HCEC 1CT (cell line): ENCODE measurements at places on chromosomes 12 and 14.

- DNase-seq = peak; percentile 82
Observed at GRCh38 chr12:88726806-88727720, 146.8 kb upstream of the KITLG start.

DNA sequence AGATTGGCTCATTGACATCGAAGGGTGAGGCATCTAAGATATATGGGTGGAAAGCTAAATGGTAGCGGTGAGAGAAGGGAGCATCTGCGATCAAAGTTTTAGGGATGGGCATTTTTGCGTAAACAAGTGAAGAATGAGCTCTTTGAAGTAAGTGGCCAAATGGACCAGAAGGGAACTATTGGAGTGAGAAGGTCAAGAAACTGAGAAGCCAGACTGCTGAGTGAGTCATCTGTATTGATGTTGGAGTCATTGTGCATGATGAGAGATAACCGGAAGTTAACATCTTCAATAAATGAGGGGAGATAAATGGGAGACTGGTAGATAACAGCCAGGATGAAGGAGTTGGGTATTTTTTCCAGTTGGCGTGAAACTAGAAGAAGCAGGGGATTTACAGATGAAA lies 271.9 kb upstream of the PDE3A start:
- DNase-seq = no peak

- DNase-seq = no peak
Observed at GRCh38 chr14:77980475-77981321, 180.8 kb downstream of the ADCK1 start.

GRCh38 chr14:102768223-102769048 lies 8.8 kb upstream of the TRAF3 start:
- no peak for DNase-seq

DNA sequence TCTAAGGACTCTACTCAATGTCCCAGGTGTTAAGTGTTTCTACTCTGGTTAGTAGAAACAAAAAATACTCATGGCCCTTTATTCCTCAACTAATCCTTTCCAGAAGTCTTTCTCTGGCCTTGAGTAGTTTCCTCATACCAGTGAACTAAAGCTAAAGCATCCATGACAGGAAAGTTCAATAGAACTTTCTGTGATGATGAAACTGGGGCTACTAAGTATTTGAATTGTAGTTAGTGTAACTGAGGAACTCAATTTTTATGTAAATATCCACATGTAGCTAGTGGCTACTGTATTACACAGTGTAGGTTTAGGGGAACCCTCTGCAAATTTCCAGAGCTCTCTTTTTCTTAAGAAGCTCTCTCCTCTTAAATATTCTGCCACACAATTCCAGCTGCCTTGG lies 63.7 kb downstream of the R3HDM2 start:
- DNase-seq = no peak

DNA sequence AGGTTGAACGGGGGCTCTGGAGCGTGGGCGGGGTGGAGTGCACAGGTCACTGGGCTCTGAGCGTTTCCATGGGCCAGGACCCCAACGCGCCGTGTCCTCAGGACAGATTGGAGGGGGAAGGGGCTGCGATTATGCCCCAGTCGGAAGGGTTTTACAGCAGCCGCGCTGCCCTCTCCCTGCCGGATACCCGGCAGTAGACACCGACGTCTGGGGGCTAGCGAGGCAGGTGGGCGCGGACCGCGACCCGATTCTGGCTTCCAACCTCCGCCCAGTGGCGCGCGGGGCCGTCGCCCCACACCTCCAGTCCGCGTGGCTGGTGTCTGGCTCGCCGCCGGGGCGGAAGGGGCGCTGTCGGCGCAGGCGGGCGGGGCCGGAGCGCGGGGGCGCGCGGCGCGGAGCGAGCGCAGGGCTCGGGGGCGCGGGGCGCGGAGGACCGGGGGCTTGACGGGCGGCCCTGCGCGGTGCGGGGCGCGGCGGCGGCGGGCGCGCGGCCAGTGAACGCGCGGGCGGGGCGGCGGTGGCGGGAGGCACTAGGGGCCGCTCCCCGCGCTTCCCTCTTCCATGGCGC lies 2.4 kb upstream of the KIF26A start:
- no peak for DNase-seq

- DNase-seq = no peak
Observed at GRCh38 chr14:68377459-68377858, 415.4 kb downstream of the ZFP36L1 start.

- no peak for DNase-seq
Observed at GRCh38 chr12:24791622-24792021, 157.3 kb downstream of the BCAT1 start.

GRCh38 chr12:94650143-94651056 lies at the start of gene TMCC3:
Gene TMCC3, minus strand, starts transcription at chr12:94650557. Its CDS starts 127 bp downstream, at chr12:94650430.
- peak; percentile 48 for DNase-seq

DNA sequence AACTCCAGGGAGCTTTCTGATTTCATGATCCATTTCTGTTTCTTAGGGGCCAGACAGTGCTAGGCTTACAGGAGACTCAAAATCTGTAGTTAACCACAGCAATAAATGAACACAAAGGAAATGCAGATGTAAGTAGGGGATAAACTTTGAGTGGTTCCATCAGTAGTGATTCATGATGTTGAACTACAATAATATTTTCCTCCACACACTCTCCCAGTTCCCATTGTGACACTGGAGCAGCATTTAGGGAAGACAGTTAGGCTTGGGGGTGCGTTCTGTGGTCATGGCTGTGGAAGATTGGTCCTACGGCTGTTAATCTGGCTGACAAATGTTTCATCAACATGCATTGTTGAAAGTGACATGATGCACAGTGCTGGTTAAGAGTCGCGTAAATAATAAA lies 66.9 kb downstream of the HMGA2 start:
- peak; percentile 65 for DNase-seq

GRCh38 chr12:110088936-110089335 lies 35.2 kb upstream of the IFT81 start:
- no peak for DNase-seq

GRCh38 chr12:24803430-24804245 lies 145.3 kb downstream of the BCAT1 start:
- DNase-seq = no peak

GRCh38 chr14:60101786-60102185 lies 10.1 kb downstream of the PCNX4 start:
- DNase-seq = peak; percentile 40

DNA sequence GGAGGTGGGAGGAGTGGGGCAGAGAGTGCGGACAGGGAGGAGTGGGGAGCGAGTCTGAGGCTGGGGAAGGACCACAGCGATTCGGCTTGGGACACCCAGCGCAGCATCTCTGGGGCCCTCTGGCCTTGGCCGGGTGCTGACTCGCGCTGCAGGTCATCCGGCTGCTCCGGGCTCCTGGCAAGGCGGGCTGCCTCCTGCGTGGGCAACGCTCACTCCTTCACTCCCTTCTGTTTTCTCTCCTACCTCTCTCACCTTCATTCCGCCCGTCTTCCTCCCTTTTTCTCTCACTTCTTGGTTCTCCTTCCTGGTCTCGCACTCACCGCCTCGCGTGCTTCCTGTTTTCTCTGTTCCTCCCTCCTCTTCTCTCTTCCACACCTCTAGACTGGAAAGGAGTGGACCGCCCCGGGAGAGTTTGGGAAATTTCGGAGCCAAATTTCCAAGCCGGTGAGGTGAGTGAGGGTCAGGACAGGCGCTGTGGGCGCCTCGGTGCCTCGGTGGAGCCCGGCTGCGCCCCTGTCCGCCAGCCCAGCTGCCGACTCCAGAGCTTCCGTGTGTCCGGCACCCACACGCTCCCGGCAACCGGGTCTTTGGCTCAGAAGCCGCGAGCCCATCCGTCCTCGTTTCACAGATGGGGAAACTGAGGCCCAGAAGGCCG lies 86.7 kb downstream of the B4GALNT3 start:
- no peak for DNase-seq

- no peak for DNase-seq
Observed at GRCh38 chr14:71931492-71932228, 569 bp upstream of the RGS6 start.

- DNase-seq = peak; percentile 3
Observed at GRCh38 chr14:84340938-84341337, 1189.0 kb upstream of the FLRT2 start.

DNA sequence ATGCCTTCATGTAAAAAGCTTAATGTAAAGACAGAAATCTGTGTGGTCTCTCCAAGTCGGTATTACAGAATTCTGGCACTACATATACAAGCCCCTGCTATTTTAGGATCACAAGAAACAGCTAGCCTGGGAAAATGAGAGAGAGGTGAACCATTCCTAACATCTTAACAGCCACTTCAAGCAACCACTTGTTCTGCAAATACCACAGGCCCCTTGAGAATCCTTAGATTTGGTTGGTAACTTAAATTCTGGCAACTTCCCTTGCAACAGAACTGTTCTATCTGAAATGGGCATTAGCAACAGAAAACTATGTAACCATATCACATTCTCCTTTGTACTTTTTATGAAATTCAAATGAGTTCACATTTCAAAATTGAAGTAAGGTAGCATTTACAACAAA lies 68.5 kb downstream of the SPPL3 start:
- DNase-seq = no peak

DNA sequence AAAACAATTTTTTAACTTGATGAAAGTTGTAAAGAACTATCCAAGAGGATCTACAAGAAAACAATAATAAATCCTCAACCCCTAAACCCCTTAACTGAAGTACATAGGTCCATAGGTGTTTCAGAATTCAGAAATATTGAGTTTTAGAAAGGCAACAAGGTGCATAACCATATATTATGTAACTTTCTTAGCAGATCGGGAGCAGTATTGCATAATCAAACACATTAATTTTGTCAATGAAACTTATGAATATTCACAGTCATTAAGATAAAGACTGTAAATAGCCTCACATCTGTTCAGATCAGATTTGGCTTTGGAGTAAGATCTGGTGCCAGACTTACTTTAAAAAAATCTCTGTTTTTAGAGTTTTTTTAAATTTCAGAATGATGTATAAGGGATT lies 647.1 kb upstream of the FLRT2 start:
- DNase-seq = no peak

DNA sequence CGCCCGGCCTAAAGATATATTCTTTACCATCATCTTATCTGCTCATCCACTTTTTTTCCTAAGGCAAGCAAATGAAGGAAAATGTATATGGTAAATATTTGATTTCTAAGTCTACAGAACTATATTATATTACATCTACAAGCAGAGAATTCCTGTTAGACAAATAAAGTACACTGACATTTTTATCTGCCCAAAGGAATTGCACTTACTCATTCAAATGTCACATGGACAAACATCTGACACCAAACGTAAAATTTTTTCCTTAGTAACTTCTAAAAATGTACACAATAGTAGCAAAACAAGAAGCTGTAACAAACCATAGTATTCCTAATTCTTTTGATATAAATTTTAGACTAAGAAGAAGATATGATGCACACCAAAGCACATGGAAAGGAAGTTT lies 51.0 kb downstream of the SPPL3 start:
- DNase-seq = no peak

DNA sequence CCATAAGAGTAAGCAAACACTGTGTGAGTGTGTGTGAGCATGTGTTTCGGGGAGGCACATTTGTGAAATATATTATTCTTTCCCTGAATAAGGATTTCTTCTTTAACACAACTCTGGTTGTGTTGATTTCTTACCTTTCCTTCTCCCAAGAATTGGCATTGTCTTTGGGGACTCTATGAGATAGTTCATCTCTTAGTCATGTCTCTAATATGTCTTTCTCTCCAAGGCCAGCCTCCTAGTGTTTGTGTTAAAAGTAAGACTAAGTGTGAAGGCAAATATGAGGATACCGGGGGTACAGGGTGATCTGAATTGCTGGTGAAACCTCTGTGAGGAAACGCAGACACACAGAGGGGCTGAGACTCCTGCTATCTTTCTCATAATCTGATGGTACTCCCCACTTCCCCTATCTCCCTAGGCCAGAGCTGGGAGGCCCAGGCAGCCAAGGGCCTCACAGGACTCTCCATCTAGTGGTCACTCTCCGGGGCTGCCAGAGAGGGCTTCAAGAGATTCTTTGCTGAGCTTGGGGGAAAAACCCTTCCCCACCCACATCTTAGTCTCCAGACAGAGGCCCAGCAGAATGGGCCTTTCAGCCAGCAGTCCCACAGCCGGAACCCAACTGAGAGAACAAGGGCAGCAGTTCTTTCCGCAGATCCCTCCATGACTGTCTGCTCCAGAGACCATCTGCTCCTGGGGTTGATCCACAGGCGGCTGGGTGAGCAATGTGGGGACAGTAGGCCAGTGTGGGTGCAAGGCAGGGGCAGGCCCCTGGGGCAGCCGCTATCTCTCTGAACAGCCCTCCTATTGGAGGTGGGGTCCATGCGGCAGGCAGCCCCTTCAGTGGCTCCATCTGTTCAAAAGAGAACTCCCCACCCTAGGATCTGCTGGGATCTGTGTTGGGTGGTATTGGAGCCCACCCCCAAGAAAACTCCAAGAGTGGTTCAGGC lies 5.8 kb upstream of the HOXC12 start:
- DNase-seq = no peak

DNA sequence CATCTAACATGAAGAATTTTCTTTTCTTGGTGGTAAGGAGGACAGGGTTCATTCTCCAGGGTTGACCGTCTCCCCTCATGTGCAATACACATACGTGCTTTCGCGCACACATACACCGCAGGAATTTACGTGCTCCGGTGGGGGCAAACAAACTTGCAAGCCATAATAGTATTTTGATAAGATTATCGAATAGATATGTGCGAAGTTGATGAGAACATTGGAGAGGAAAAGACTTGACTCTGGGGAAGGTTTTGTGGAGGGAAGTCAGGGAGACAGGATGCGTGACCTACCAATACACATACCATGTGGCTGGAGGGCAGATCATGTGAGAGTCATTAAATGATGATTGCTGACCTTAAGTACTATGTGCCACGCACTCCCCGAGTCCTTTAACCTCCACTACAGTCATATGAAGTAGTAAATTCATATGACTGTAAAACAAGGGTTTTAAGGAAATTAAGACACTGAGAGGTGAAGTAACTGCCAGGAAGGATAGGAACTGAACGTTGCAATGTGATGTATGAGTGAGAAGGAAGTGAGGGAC lies 921 bp downstream of the RAD51B start:
- peak; percentile 48 for DNase-seq

DNA sequence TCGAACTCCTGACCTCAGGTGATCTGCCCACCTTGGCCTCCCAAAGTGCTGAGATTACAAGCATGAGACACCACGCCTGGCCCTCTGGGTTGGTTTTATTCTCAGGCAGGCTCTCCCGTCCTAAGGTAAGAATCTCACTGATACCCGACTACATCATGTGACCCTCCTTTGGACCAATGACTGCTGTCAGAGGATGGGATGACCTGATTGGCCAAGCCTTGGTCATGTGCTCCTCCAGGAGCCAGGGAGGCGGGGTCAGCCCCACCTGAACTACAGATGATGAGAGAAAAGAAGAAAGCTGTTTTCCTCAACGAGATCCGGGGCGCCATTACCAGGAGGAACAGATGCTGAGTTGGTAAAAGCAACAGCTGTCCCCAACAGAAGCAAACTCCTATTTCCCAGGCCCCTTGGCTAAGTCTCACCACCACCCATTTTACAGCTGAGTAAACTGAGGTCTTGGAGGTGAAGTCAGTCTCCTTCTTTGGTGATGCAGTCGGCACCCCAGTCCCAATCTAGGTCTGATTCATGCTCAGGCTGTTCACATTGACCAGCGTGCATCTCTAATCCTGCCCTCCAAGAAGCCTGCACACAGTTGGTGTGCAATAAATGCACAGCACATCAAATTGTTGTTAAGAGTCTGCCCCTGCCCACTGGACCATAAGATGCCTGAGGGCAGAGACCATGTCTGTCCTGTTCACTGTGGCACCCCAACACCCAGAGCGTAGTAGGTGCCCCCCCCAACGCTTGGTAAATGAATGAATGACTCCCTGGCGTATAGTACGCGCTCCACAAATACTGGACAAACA lies 118.8 kb downstream of the SCARB1 start:
- peak; percentile 12 for DNase-seq
